D341Med (cell line): ENCODE measurements at places on chromosomes 7 and 10.

DNA sequence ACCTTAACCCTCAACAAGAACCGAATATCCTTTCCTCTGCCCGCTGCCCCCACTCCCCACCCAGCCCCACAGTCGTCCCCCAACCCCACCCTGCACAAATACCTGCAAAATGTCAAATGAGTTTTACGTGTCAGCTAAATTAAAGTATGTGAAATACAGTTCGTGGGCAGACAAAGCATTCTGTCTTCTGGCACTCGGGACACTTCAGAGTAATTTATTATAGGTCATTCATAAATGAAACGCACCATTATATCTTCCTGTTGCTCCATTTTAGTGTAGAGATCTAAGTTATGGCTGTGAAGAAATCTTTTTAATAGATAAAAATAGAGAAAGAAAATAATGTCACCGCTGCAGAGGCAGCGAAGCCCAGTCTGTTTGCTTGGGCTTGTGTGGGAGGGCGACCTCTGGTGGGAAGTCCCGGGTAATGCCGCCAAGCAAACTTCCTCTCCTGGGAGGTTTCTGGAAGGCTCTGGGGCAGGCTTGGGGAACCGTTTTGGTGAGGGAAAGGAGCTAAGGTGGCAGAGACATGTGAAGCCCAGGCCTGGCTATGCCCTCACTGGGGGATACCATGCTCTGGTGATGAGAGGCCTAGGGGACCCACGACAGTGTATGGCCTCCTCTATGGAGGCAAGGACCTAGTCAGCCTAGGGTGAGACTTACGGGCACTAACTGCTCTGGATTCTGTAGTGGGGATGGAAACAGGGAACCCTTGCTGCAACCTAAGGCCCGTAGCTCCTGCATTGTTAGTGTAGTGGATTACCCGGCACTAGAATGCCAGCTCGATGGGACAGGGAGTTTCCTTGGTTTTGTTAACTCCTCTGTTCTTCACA is 604.9 kb downstream of the LRMDA start:
- DNase-seq, result peak; percentile 70

DNA sequence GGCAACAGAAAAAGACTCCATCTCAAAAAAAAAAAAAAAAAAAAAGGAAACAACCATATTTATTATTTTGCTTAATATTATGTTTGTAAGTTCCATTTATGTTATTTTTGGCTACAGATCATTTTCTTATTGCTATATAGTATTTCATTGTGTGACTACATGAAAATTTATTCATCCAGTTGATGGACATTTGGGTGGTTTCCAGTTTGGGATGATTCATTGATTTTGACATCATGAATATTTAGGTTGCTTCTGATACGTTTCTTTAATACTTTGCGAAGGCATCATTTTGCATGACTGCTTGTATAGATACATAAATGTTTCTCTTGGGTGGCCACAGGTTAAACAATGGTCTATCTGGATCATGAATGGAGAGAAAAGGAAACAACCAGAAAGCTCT is 2.0 kb upstream of the NPSR1 start:
- no peak for DNase-seq

GRCh38 chr7:2523941-2524807 is 4.6 kb downstream of the LFNG start:
- no peak for DNase-seq

DNA sequence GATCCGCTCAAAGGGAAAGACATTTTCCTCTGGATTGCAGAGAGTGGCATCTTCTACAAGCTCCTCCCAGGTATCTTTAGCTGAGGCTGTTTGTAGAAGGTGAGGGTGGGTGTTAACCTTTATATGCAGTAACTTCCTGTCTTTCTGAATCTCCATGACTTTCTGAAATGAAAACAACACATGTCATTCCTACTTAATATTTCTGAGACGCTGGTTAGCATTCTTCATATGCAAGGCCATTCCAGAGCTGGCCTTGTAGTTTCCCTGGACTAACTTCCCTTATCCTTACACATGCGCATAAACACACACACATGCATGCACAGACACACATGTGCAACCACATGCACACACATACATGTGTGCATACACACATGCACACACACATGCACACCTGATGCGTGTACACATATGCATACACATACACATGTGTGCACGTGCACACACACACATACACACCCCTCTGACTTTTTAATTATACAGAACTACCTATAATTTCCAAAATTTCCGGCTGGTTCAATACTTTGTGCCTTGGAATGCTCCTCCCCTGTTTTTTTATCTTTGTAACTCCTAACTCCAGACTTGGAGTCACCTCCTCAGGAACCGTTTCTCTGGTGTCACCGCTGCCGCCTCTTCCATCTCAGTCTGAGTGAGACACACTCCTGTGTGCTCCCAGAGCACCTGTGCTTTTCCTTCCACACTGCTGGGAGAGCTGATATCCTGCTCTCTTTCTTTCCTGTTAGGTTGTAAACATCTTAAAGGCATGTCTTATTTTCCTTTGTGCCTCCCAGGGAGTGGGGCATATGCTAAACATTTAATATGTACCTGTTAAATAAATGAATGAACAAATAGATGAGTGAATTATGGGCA is 55.2 kb downstream of the LRRC18 start:
- no peak for DNase-seq

GRCh38 chr7:49424109-49424508 is 349.3 kb upstream of the VWC2 start:
- no peak for DNase-seq

DNA sequence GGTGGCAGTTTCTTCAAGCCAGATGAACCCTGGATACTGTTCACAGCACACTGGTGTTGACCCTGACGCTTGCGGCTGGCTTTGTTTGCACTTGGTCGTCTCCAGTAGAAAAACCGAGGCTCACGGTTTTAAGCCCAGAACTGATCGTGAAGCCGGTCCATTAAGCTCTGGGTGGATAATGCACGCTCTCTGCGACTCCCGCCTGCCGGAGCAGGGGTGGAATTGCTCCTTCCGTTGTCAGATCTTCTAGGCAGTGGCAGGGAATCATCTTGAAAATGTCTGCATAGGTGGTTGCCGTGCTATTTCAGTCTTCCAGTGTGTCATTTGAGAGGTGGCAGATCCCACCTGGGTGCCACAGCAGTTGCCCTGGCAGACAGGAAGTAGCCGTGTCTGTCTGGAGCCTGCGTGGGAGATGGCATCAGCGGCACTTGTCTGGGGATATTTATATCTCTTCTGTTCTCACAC is 35.9 kb upstream of the AP5Z1 start:
- DNase-seq, result no peak

- no peak for DNase-seq
Measured at GRCh38 chr10:35700487-35700882, 58.4 kb upstream of the FZD8 start.

- DNase-seq, result no peak
Measured at GRCh38 chr10:8511026-8511425, 456.5 kb downstream of the GATA3 start.

DNA sequence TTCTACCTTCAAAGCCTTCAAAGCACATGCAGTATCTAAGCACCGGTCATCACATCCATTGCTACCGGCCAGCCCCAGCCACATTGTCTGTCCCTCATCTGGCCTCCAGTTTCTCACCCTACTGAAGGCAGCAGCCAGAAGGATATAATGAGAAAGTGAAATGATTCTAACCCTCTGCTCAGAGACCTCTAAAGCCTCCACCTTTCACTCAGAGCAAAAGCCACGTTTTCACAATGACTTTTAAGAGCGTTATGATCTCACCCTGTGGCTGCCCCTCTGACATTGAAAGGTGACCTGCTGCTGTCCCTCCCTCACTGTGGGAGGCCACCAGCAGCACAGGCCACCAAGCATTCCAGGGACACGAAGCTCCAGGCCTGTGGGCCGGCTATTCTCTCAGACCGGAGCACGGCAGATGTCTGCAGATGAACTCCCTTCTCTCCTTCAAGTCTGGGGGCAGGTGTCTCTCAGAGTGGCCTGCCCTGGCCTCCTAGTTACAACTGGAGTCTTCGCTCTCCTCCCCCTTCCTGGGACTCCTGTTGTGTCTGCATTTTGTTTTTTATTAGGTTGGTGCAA is 94.9 kb upstream of the EEPD1 start:
- DNase-seq, result no peak

DNA sequence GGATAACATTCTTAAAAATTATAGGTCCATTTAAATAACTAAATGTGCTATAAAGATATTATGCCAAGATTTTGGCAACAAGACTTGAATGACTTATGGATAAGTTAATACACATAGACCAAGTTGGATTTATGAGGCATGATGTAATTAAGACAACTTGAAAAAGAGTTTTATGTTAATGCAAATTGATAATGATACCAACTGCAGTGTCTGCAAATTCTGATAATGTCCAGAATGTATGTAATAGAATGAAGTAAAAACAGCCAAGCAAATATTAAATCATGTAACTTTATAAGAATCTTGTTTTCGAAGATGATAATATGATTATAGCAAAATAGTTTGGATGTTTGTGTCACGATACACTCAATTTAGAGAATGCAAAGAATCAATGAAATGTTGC is 868.3 kb downstream of the DNAJB9 start:
- no peak for DNase-seq

DNA sequence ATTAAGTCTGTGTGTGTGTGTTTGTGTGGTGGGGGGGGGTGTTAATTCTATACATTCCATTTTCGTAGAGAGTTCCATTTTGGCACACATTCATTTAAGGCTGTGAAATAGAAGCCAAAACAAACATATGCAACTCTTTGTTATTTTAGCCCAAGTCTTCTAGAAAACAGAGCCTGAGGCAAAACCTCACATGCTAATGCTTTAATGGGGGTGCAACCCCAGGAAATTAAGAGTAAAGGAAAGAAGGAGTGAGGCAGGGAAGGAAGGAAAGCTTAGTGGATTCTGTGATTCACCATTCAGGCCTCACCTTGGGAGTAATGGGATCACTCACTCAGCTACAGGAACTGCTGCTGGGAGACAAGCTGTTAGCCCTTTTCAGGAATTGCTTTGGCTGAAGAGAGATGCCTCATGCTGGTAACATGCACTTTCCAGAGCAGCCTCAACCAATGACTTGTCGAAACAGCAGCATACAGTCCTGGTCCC is 73.0 kb upstream of the CTTNBP2 start:
- no peak for DNase-seq

DNA sequence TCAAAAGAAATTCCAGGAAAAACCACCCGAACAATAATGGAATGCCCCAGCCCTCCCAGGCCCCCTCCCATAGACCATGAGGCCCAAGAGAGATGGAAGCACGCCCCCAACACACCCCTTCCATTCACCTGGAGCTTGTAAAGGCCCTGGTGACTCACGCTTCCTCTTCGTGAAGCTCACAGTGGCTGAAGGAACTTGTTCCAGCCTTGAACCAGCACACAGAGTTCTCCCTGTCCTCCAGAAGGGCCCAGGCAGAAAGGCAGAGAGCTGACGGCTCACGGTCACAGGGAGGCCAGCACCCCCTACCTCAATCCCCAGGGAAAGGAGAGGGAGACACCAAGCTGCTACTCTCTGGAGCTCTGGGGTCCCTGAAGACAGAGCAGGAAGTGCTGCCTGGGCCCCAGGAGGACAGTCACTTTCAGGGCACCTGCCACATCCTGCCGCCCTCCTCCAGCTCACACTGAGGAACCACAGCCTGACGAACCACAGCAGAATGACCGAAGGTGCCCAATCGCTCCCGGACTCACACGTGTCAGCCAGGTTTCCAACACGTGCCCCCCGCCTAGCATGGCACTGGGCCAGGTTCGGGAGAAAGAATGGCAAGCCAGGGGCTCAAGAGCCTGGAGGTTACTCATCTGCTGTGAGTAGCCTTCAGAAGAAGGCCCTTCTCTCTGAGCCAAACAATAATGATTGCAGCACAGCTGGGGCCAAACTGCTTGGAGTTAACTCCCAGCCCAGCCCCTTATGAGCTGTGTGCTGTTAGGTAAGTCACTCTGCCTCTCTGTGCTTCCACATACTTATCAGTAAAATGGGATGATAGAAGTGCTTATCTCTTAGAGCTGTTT is 52.8 kb downstream of the DLG5 start:
- no peak for DNase-seq

DNA sequence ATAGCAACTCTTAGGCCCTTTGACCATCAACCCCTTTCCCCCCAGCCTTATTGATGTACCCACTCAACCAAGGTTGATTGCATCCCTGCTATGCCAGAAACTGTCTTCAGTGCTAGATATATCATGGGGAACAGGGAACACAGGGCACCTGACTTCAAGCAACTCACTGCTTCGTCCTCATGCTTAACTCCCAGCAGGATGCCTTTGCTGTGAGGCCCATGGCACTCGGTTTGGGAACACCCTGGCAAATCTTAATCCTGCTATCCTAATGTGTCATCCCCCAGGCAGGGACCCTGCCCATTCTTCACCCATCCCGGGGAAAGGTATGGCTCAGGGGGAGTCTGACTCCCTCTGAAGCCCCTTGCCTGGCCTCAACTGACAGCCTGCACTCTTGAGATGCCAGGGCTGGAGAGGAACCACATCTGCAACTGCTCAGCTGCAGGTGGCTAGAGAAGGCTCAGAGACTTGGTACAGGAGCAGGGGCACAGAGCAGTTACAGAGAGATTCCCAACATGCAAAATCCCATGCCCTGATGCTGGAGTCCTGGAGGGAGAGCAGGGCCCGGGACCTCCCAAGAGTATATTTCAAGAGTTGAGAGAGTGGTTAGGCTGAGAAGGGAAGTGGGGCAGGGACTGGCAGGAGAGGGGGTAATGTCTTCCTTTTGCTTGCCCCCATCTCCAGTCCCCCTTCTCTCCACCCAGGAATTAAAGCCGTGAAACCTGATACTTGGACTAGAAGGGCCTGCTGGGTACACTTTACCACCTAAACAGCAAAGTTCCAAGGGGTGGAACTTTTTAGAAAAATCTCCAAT is 2.4 kb upstream of the UNC5B start:
- no peak for DNase-seq

- DNase-seq, result no peak
Measured at GRCh38 chr7:6478186-6478585, 30.4 kb upstream of the DAGLB start.

DNA sequence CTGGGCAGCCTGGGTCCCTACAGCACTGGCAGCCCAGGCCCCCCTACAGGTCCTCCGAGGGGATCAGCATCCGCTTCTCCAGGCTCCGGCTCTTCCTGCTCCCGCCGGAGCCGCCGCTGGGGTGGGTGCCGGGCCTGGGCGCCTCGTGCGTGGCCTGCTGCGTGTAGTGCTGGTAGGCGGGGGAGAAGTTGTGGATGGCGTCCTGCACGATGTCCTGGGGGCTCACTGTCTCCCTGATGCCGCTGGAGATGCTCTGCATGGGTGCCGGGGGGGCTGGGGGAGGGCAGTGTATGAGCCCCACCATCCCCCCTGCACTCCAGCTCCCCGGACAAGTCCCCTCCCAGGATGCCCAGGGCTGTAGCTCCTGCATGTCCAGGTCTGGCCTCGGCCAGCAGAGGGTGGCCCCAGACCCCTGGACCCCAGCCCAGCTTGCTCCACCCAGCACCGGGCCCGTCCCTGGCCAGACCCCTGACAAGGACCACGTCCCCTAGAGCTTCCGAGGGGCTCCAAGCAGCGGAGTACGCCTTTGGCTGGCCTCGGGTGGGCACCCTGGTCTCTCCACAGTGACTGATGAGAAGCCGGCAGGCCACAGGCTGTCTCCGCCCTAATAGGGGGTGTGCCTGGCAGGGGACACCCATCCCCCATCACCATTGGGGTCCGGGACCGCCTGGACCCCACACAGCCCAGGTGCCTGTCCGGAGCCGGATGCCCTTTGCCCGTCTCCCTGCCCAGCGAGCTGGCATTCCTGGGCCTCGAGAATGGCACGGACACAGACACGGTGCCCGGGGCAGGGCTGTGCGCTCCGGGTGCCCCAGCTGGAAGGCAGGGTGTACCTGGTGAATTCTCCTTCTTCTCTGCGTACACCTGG is 8.9 kb downstream of the TMEM184A start:
- DNase-seq, result no peak
